Neural crest cell (in vitro differentiated cells): ENCODE measurements at places on chromosomes 6 and 20. TPM values are rescaled to one million over a fixed set of nuclear protein-coding genes. Genes with fewer than 3 reads are reported as not detected.

Gene KIAA0408
- 39.1 and 40.7 TPM in 2 replicates for total RNA-seq

Gene NKX2-2
- total RNA-seq = not detected in 2 replicates

Gene RSPH9
- total RNA-seq = 0.57 and 0.63 TPM in 2 replicates

Gene FAM83C
- total RNA-seq = not detected in 2 replicates

Gene PXDC1
- 4.8 and 5.4 TPM in 2 replicates for total RNA-seq

DNA sequence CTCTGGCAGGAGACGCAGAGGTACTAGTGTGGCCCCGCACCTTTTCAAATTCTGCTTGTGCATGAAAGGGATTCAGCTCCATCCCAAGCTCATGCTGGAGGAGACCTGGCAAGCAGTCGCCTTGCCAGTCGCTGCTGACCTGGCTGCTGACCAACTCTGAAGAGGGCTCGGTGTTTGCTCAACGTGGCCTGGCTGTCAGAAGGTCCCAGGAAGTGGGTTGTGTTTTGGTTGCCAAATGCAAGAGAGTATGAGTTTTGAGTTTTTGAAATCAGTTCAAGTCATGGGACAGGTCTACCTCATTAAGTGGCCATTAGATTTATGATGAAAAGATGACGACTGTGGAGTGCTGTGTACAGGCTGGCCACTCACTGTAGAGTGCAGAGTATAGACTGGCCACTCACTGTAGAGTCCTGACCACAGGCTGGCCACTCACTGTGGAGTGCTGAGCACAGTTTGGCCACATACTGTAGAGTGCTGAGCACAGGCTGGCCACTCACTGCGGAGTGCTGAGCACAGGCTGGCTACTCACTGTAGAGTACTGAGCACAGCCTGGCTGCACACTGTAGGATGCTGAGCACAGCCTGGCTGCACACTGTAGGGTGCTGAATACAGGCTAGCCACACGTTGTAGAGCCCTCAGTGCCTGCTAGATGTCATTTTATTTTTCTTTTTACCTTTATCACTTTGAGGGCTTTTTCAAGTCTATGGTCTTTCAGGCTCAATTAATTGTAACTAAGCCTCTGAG, 193.9 kb downstream of the ZNF217 start:
- no peak for DNase-seq

- DNase-seq = no peak
These were observed 10.7 kb upstream of the TFB1M start for GRCh38 chr6:155324993-155325392.

DNA sequence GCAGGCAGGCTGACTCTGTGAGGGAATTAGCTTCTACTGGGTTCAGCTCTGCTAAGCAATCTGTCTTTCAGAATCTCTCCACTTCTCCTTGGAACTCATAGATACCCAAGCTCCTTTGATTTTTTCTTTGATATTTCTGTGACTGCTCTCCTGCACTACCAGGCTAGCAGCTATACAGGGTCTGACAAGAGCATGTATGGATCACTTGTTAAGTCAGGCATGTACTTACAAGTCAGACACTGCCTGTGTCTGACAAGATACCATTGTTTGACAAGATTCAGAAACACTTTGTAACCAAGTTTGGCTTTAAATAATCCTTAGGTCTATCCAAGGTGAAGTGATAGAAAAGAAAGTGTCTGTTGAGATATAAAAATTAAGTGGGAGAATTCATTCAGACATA, 79.5 kb downstream of the SESN1 start:
- no peak for DNase-seq

DNA sequence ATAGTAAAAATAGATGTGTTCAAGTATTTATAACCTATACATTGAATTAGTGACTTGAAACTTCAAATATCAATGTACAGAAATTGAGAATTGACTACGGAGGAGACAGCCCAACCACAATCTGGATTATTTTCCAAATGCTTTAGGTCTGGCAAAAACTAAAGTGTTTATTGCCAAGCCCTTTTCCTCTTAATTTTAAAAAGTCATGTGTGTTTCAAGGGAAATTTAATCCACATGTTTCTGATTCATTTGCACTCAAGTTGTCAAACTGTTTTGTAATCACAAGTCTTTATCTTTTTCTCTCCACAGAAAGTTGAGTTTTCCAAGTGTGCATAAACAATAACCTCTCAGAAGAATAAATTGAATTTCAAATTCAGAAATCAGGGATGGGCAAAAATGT, 350.8 kb upstream of the RSPO3 start:
- no peak for DNase-seq

DNA sequence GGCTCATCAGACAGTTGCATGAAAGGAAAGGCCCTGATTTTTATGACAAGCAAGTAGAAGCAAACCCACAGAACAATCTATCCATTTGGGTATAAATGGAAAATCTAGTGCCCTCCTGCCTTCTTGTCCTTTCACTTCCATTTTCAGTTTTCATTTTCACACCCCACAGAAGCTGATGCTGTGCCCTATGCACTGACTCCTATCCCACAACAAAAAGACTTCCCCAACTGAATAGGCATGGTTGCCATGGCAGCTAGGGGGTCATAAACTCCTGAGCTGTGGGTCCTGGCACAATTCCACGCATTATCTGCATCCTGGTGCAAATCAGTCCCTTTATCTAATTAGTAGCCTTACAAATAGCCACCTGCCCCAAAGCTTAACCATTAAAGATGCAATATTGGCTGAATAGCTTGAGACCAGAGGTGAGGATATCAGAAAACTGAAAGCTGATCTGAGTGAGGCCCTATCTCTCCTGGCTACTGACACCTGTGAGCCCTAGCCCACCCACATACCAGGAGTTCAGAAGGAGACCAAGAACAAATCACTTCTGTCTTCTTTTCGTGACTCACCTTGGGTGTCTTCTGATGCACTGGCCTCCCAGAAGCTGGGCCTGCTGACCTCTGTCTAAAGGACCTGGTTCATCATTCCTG, 34.9 kb upstream of the HEY2 start:
- DNase-seq = no peak

DNA sequence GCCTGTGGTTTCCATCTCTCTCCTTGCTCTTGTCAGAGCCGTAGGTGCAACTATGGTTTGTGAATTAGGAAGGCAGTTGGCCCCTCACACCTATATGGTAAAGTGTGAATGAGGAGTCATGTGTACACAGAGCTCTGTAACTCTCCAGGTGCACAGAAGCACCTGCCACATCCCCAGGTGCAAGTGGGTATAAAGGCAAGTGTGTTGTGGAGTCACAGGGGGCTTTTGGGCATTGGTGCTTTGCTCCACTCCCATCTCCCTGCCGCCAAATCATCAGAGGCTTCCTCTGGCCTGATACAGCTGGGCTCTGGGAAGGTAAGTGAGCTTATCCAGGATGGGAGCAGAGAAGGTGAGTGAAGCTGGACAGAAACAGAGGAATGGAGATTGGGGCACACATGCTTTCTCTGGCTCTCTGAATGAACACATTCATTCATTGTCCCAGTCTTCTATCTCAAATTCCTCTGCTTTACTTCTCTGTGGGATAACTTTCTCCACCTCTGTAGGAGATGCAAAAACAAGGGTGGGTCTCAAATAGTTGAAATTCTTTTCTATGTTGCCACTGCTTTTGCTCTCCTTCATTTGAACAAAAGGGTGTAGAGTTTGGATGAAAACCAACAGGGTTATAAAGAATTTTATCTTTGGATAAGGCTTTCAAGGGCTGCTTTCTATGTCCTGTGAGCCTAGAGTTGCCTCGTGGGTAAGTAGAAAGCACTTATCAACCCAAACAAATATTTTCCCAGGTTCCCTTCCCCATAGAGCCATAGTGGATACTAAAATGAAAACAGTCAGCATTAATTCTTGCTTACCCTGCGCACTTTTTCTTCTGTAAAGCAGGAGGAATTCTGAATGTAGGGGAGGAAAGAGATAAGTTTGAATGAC, 45.0 kb upstream of the RIPOR2 start:
- DNase-seq = no peak

GRCh38 chr6:159984268-159984786, 15.4 kb downstream of the IGF2R start:
- no peak for DNase-seq

DNA sequence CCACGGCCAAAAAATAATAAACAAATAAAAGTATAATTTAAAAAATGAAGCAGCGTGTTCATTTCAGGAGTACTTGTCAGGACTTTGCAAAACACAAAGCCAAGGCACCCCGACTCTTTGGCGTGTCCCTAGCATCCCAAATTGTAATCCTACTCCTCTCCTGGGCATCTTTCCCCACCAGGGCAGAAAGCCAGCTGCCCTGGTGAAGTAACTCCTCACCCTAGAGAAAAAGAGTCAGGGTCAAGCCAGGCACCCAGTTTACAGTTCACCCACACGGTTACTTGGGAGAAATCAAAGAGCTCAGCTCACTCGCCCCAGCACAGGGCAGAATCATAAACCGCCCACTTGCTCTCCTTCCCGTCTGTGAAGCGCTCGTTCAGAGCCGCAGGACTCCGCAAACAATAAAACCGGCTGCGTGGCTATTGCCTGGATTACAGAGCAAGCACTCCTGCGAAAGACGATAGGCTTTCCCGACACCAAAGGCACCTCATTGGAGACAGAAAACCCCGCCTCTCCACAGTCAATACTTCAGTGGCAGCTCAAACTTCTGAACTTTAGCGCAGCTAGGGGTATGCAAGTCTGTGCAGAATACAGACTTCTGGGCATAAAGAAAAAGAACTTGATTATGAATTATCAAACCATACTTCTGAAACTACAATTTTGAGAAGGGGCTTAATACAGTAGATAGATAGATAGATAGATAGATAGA, 73.0 kb upstream of the NHSL1 start:
- DNase-seq = peak; percentile 72

DNA sequence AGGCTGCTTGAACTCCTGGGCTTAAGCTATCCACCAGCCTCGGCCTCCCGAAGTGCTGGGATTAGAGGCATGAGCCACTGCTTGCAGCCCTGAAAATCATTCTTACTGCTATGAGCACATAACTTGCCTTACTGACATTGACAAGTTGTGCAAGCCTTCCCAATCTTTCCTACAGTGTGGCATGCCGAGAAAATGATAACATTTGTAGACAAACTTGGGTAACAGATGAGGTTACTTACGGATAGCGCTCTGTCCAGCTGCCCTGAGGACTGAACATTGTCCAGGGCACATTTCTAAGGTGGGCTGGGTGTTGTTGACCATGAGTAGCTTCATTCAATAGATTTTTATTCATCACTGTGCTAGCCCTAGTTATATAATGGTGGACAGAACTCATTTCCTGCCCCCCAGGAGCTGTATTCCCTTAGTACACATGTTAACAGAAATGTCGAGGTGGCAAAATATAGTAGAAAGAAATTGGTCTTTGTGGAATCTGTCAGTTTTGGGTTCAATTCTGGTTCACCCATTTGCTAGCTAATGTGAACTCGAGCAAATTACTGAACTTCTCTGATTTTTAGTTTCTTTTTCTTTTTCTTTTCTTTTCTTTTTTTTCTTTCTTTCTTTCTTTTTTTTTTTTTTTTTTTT, 118.4 kb upstream of the AKIRIN2 start:
- DNase-seq = no peak

DNA sequence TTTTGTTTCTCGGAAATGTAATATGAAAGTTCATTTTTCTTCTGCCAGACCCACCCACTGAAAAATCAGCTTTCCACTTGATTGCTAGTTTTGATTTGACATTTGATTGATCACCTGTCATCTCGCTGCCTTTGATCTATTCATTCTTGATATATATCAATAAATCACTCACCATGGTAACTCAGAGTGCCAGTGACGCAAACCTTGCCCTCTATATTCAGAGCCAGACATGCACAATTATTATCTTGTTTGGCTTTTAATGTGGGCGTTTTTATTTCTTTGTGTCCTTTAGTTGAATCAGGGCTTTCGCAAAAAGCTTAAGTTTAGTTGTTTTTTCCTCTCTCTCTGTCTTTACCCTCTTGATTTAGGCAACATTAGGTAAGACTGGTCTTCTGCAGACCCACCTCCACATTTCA, 2.0 kb downstream of the TSHZ2 start:
- DNase-seq = no peak

DNA sequence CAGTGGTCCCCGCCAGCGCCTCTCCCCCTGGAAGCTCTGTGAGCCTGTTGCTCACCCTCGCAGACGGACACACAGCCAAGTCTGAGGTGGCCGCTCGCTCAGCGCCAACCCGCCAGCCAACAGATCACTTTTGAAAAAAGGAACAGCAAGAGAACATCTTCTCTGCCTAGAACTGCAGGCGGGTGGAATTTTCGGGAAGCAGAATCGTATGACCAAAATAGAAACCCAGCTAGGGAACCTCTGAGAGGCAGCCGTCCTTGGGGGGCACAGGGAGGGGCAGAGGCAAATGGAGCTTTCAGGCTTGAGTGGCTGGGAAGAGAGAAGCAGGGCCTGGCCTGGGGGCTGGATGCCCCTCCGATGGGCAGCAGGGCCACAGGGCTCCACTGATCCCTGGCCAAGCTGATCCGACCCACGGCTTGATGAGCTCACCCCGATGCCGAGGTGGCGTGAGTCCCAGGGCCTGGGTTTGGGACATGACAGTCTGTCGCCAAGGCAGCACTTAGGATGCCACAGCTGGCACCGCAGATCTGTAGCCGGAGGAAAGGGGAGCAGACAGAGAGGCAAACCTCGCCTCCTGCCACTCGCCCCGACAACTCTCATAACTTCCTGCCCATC, 9.8 kb downstream of the NFATC2 start:
- DNase-seq = no peak

DNA sequence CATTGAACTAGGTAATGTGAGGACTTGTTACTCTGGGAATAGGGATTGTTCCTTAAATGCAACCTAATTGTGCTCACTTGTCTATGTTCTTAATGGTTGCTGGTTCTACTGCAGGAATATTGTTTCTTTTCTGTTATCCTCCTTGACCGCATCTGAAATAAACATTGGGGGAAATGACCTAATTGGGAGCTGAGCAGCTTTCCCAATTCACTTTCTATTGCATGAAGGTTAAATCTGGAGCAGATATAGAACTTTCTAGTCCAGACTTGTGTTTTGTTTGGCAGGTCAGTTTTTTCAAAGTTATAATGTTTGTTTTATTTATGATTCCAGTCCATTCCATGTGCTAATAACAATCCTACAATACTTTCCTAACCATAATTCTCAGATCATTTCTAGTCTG, 981.0 kb upstream of the CITED2 start:
- DNase-seq = no peak
